ENCODE measurements at places on chromosomes 1 and 21.

GRCh38 chr1:208737922-208738321, 493.7 kb upstream of the PLXNA2 start:
- DNase-seq, result no peak

GRCh38 chr1:81717230-81717629, 83.5 kb upstream of the ADGRL2 start:
- no peak for DNase-seq

GRCh38 chr1:174768516-174768915, 231.2 kb upstream of the CACYBP start:
- no peak for DNase-seq

DNA sequence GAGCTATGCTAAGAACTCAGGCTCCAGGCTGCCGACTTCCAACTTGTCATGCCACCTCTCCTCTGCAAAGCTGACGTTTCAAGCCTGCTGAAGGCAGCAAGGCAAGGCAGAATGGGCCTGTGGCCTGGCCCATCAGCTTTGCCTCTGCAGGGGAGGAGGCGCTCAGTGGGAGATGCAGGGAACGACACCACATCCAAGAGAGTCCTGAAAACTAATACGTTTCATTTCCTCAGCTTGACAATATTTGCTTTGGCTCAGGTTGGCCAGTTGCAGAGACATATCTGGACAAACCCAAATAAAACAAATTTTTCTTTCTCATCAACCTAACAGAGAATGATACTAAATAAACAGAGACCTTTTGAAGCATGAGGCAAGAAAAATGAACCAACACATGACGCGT, 35.3 kb downstream of the BEND5 start:
- DNase-seq, result no peak

DNA sequence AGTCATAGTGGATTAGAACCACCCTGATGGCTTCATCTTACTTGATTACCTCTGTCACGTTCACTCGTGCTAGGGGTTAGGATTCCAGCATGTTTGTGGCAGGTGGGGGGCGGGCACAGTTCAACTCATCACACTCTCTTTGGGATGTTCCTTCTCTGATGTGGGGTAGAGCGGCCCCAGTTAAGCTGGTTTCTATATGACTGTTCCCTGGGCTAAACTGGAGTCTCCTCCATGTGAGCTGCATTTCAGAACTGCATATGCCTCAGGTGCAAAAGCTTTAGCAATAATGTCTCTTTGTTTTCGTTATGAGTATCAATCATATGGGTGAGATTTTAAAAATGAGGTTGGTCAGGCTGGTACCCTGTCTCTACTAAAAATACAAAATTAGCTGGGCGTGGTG, 393.2 kb downstream of the RPS6KC1 start:
- DNase-seq, result no peak

GRCh38 chr1:92211166-92211565, 6.5 kb upstream of the C1orf146 start:
- DNase-seq, result no peak

GRCh38 chr1:11648732-11649158, 5.5 kb downstream of the FBXO2 start:
- no peak for DNase-seq

DNA sequence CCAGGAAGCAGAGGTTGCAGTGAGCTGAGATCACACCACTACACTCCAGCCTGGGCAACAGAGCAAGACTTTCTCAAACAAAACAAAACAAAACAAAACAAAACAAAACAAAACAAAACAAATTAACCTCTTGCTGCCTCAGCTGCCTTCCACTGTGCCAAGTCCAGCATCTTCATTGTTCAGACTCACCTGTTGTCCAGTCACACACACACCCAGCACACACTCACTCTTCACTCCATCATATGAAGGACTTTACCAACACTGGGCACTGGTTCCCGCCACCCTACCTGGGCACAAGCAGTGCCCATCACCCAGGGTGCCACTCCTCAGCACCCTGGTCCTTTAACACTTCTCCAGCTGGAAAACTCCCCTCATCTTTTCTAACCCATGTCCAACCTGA, 14.6 kb downstream of the PYCR2 start:
- no peak for DNase-seq

GRCh38 chr1:112006416-112007025, 17.1 kb upstream of the KCND3 start:
- DNase-seq, result no peak
